ENCODE measurements at places on chromosomes 4 and X.

GRCh38 chr4:184318852-184319251, 101.2 kb upstream of the ENPP6 start:
- DNase-seq: no peak

GRCh38 chr4:165524532-165525190, 145.9 kb downstream of the CPE start:
- DNase-seq: no peak

DNA sequence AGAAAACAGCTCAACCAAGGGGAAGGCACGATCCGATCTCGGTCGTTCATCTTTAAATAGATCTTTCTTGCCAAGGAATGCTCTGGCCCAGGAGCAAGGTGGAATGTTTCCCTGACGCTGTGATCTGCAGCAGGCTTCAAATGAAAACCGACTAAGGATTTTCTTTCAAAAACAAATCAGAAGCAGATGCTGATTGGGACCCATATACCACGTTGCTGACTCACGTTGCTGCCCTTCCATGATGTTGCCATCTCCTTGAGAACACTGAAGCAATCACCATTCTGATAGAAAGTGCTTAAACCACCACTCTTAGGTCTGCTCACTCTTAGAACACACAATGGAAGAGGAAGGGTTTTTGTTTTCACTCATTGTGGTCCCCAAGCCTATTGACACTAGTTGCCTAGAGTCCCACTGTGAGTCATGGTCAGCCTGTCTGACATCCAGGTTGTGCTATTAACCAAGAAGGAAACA, 26.1 kb downstream of the LAMTOR3 start:
- DNase-seq: no peak

GRCh38 chr4:17117746-17118145, 219.3 kb upstream of the LDB2 start:
- DNase-seq: no peak

DNA sequence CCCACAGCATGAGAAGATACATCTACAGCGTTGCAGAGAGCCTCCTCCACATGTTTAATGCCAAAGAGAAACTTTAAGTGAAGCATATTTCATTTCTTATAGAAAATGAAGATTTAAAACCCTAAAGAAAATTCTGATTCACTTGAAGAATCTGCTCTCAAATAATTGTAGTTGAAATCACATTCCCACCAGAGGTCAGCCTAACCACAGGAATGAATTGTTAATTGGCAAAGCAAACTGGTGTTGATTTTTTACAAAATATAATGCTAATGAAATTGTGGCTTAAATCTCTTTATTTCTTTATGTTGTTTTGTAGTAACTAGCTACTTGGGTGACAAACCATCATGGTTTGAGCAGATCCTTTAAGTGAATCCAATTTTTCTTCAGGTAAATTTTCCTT, 31.1 kb upstream of the WDR17 start:
- no peak for DNase-seq

- no peak for DNase-seq
Observed at GRCh38 chr4:93199492-93199891, 629.1 kb upstream of the ATOH1 start.

DNA sequence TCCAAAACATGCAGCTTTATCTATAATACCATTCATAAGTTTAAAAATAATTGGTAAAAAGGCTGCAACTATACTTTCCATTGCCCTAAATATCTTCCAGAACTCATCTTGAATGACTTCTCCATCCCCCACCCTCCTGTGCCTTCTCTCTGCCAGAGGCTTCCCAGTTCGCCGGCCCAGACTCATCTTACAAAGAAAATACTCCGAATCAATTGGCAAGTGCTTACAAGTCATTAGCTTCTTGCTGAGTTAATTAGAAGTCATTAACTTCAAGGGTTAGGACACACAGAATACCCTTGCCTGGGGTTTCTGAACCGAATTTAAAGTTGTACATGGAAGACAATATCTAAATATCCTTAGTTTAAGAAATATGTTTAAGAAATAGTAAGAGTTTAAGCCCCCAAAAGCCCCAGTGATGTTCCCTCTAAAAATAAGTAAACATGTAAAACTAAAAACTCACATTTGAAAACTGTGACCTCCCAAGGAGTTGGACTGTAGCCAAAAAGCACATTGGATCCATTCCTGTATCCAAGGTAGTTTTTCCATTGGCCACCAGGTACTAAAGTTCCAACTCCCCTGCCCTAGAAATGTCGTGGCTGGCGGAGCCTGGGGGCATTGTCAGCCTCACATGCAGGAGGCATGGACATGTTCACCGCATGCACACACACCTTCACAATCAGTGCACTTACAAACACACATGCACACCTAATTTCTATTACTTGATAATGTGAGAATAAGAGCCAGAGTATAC, 535.2 kb upstream of the FAT1 start:
- DNase-seq: no peak

GRCh38 chr4:143667461-143667860, 33.0 kb downstream of the FREM3 start:
- DNase-seq: no peak

- no peak for DNase-seq
Observed at GRCh38 chr4:125331116-125331515, 16.4 kb downstream of the FAT4 start.

DNA sequence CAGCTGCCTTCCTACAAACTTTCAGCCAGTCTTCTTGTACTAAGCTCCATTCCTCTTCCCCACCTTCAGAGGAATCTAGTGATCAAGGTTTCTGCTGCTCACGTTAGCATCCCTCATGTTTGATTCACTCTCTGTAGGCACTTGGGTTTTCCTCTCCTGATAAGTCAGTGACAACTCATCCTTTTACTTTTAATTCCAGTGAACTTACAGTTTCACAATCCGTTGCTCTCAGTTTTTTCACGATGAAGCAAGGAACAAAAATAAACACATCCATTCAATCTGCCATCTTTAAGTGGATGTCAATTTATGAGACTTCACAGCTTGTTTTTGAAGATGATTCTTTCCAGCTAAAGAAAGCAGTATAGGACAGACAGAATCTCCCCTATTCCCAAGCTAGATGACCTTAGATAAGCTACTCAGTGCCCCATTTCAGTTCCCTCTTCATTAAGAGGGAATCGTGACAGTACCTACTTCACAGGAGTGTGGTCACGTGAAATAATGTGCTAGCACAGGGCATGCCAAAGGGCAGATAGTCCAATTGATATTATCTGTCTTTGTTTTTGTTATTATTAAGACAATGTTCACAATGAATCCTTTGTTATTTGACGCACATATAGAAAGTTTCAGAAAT, 234.3 kb downstream of the PALLD start:
- DNase-seq: no peak

DNA sequence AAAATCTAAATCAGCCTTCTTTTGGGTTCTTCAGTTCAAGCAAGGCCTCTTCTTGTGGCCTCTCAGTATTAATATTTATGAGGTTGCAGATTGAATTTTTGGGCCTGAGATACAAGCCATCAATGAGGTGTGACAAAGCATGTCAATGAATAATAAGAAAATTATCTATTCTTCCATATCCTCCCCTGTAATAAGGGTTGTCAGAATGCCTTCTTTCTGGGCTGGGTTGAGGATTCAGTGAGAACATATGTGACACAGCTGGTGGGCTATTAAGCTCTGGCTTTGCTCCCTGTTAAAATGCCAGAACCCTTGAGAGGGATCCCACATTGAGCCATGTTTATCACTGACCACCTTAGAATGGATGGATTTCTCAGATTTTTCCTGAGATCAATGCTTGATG, 187.2 kb downstream of the AR start:
- DNase-seq: no peak

GRCh38 chr4:186932631-186933187, 209.1 kb upstream of the FAT1 start:
- no peak for DNase-seq

- DNase-seq: no peak
Observed at GRCh38 chrX:48826135-48826875, at the start of gene ERAS. Gene ERAS, plus strand, starts transcription at chrX:48826513. Its CDS starts 2,611 bp downstream, at chrX:48829124.

DNA sequence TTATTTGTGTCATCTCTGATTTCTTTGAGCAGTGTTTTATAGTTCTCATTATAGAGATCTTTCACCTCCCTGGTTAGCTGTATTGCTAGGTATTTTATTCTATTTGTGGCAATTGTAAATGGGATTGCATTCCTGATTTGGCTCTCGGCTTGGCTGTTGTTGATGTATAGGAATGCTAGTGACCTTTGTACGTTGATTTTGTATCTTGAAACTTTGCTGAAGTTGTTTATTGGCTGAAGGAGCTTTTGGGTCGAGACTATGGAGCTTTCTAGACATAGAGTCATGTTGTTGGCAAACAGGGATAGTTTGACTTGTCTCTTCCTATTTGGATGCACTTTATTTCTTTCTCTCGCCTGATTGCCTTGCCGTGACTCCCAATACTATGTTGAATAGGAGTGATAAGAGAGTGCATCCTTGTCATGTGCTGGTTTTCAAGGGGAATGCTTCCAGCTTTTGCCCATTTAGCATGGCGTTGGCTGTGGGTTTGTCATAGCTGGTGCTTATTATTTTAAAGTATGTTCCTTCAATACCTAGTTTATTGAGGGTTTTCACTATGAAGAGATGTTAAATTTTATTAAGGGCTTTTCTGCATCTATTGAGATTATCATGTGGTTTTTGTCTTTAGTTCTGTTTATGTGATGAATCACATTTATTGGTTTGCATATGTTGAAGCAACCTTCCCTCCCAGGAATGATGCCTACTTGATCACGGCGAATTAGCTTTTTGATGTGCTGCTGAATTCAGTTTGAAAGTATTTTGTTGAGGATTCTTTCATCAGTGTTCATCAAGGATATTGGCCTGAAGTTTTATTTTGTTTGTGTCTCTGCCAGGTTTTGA, 72.7 kb upstream of the BOD1L1 start:
- no peak for DNase-seq

DNA sequence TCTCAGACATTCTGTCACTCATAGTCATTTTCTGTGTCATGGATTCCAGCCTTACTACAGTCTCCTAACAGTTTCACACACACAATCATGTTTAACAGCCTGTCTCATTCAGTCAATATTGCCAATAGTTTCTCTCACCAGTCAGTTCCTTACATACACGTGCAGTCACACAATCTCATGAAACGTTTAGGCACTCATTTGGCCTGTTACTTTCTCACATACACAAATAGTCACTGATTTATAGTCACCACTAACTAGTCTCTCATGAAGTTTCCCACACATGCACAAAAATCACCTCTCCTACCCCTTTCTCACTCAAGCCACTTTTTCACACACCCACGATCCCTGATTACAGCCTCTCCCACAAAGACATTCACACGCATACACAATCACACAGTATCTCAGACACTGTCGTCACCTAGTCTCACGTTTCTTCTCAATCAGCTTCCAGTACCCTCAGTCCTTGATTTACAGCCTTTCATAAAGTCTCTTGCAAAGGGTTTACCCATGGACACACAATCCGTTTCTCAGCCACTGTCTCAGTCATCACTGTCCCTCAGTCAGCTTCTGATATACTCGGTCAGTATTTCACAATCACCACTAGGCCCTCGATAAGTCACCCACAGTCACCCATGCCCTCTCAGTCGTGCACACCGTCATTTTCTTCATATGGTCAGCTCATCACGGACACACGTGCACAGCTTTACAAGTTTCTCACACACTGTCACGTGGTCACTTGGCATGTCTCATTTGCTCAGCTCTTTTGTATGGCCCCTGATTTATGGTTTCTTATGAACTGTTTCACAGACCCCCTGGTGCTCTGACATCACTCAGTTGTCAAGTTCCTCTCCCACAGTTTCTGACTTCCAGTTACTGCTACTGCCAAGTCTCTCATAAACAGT, 4.2 kb upstream of the CFP start:
- DNase-seq: no peak

DNA sequence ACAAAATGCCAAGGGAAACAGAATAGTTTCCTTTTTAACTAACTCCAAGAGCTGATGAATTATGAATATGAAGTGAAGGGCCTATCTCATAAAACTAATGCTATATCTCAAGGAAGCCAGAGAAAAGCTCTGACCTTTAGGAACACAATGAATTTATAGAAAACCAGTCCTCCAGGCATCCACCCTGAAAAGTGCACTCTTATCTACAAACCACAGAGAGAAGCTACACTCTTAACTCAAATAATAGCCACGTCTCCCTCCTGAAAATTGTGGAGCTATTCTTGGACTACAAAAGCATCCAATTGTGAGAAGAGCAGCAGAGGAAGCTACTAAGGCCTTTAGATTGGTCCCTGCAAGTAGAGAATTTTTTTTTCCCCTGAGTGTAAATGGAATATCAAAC, 253.9 kb downstream of the IL15 start:
- no peak for DNase-seq

GRCh38 chrX:46572340-46572936, 1.1 kb upstream of the CHST7 start:
- DNase-seq: no peak

DNA sequence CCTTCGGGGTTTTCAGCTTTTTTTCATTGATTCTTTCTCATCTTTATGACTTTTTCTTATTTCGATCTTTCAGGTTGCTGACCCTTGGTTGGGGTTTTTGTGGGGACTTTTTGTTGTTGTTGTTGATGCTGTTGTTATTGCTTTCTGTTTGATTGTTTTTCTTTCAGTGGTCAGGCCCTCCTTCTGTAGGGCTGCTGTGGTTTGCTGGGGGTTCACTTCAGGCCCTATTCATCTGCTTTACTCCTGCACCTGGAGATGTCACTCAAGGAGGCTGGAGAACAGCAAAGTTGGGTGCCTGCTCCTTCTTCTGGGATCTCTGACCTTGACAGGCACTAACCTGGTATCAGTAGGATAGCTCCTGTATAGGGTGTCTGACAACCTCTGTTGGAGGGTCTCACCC, 39.9 kb upstream of the PCDH18 start:
- DNase-seq: no peak

- DNase-seq: no peak
Observed at GRCh38 chr4:107077192-107077591, 41.1 kb upstream of the DKK2 start.

DNA sequence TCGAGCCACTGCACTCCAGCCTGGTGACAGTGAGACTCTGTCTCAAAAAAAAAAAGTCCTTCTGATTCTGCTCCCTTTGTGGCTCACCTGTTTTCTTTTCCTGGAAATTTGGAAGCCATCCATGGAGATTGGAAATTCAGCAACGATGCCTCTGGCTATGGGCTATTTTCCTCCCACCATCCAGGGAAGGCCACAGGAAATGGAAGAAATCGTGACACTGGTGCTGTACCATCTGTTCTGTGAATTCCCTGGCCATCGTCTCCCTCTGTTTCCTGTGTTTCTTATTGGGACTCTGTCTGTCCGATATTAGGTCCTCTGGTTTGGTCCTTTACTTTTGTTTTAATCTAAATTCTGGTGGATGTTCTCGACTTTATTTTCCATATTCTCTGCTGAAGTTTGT, 29.4 kb upstream of the ADRA2C start:
- no peak for DNase-seq

DNA sequence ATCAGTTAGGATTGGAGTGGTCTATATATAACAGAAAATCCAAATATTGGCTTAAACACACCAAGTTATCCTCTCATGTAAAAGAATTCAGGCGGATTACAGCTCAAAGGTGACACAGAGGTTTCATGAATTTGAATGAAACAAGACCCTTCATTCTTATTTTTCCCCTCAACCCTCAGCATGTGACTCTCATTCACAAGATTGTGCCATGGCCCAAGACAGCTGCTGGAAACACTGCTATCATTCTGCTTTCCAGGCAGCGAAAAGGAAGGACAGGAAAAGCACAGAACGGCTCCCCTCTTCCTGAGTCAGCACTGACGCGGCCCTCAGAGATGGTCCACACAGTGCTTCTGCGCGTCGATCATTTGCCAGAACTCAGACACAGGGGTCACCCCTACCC, 891.0 kb upstream of the FRG1 start:
- no peak for DNase-seq

GRCh38 chr4:82905205-82905604, 4.7 kb downstream of the THAP9 start:
- DNase-seq: no peak

GRCh38 chr4:138007572-138007971, 234.6 kb downstream of the SLC7A11 start:
- DNase-seq: no peak

Data from caudate nucleus (tissue), 63 donors.